Heart right ventricle (tissue), 16 donors: ENCODE measurements at places on chromosomes 3 and 15. TPM values are rescaled to one million over a fixed set of nuclear protein-coding genes. Genes with fewer than 3 reads are reported as not detected.

The RBP2 gene
- not detected for polyA plus RNA-seq

The BOC gene
- 3.8 TPM for polyA plus RNA-seq

The NOX5 gene
- 0.37 TPM for polyA plus RNA-seq

The SEMA3G gene
- polyA plus RNA-seq = 12.1 TPM

The RAB6B gene
- 14.2 TPM for polyA plus RNA-seq

- no peak for DNase-seq
- no peaks in the 10 kb centered on the region for H3K27me3 ChIP-seq
- peak overlapping the region; percentile 90 for H3K4me3 ChIP-seq
- H3K27ac ChIP-seq = peak overlapping the region; percentile 96
- no peaks in the 10 kb centered on the region for H3K36me3 ChIP-seq
Observed at GRCh38 chr15:101250341-101250831, 1.5 kb downstream of the CHSY1 start.

GRCh38 chr15:92693691-92694331, 38.2 kb upstream of the FAM174B start:
- DNase-seq = no peak
- H3K4me1 ChIP-seq = peaks cover 2% of the 10 kb centered on the region
- no peaks in the 10 kb centered on the region for H3K27me3 ChIP-seq

- peak; percentile 80 for DNase-seq
- no peak overlapping the region for H3K4me3 ChIP-seq
- peak overlapping the region; percentile 95 for H3K27ac ChIP-seq
- peaks cover 25% of the 10 kb centered on the region for H3K4me1 ChIP-seq
- no peaks in the 10 kb centered on the region for H3K36me3 ChIP-seq
- H3K27me3 ChIP-seq = no peaks in the 10 kb centered on the region
Observed at GRCh38 chr15:99424978-99425656, 140.7 kb upstream of the MEF2A start.
